Dorsolateral prefrontal cortex (tissue), 122 donors: ENCODE measurements at places on chromosomes 7 and 10.
A peak's percentile ranks its signal among the peaks of the same experiment; 100 is the strongest.

DNA sequence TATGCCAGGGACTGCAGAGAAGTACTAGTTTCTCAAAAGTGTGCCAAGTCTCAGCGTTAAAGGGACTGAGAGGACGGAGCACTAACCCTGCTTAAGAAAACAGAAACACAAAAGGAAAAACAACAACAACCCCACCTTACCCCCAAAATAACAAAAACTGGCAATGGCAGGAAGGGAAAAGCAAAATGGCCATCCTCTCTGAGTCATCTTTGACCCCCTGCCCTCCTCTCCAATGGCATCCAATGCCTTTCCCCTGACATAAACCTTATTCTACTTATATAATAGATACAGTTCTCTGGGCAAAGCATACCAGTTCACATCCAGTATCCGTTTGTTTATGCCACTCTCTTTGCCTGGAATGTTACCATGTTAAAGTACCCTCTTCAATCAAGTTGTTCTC is 1.6 kb downstream of the POLR1F start:
- no peak for DNase-seq

DNA sequence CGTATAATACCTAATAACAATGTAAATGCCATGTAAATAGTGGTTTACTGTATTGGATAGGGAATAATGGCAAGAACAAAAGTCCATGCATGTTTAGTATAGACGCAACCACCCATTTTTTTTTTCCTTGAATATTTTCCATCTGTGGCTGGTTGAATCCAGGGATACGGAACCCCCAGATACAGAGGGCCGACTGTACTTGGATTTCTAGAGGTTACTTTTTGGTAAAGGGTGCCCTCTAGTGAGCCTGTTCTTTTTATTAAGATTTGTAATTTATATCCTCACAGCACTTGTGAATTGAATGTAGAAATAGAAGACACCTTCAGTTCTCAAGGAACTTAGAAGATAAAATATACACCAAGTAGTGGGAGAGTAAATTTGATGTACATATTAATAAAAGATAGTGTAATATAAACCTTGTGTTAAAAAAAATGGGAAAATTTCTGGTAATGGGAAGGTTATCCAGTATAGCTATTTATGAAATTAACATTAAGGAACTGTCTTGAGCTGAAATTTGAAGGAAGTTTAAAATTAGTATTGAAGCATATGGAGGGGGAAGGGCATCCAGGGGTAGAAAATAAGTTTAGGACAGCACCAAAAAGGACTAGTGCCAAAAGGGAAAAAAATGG is 32.0 kb downstream of the EXOC6 start:
- DNase-seq = no peak

DNA sequence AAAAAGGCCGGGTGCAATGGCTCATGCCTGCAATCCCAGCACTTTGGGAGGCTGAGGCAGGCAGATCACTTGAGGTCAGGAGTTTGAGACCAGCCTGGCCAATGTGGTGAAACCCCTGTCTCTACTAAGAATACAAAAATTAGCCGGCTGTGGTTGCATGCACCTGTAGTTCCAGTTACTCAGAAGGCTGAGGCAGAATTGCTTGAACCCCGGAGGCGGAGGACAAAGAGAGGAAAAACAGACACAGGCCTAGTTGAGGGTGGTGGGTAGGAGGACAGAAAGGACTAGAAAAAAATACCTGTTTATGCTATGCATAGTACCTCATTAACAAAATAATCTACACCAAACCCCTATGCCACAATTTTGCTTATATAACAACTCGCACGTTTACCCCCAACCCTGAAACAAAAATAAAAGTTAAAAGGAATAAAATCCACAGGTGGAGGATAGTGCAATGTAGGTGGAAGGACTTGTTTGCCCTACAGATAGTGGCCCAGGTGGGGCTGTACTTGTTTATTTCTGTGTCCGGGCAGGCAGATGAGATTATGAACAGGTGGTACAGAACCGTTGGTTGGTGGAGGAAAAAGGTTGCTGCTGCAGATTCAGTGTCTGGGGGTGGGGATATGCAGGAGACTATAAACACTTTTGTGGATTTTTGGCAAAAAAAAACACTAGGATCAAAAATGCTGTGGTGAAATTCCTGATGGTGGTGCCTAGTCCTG is 5.1 kb downstream of the ZNF680 start:
- no peak for DNase-seq

DNA sequence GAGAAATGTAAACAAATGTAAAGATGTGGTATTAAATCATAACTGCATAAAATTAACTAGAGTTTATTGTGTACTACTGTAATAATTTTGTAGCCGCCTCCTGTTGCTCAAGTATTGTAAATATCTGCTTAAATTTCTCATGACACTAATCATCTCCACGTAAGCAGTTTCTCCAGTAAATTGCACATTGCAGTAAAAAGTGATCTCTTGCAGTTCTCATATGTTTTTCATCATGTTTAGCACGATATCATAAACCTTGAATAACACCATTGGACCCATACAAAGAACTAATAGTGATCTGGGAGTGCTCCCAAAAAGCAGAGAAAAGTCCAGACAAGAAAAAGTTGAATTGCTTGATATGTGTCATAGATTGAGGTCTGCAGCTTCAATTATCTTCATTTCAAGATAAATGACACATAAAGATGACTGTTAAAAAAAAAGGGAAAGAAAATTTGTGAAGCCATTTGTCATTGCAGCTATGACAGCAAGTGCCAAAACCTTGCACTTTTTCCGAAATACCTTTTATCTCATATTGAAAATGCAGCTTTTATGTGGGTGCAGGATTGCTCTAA is 15.3 kb downstream of the LIPA start:
- no peak for DNase-seq

GRCh38 chr10:120583424-120584108 is 126.5 kb downstream of the PLPP4 start:
- DNase-seq = no peak

GRCh38 chr10:6399879-6400278 is 180.2 kb downstream of the PRKCQ start:
- no peak for DNase-seq

DNA sequence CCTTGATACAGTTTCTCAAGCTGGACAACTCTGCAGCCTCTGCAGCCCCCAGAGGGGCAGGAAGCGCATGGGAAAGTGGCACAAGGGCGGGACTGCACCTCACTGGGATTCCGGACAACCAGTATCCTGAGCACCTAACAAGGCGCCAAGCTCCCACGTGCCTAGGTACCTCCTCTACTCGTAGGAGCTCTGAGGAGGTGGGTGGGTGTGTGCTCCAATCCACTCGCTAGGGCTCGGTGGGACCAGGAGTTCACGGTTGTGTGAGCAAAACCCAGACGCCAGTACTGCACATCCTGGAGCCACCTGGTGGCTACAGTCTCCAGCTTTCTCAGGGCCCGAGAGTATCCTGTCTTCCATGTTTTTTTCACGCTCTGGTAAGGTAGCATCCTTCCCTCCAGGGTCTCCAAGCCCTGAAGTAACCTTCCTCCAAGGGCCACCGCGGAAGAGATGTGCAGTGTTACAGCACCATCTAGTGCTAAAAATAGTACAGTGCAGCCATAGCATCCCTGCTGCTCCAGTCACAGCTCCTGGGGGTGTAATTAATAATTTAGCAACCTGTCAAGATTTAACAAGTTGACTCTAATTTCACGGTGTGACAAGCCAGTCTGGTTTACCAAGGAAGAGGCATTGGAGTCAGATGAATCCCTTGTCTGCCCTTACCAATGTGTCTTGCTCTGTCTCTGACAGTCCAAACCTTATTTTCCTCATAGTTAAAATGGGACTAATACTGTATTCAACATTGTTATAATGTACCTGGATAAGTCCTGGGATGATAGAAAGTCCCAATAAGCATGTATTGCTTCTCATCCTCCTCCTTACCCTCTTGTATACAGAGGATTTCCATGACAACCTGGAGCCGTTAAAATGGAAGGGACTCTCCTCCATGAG is 70.4 kb downstream of the HERPUD2 start:
- DNase-seq = peak; percentile 10

- no peak for DNase-seq
Measured at GRCh38 chr10:83666762-83667161, 472.5 kb upstream of the GHITM start.

- DNase-seq = no peak
Measured at GRCh38 chr10:12334186-12334530, 15.2 kb upstream of the CAMK1D start.
